ENCODE measurements at places on chromosomes 3 and 15.

GRCh38 chr15:55255714-55256113 lies 33.9 kb downstream of the RAB27A start:
- no peak for DNase-seq

GRCh38 chr3:8451696-8452095 lies 49.9 kb upstream of the LMCD1 start:
- no peak for DNase-seq

- no peak for DNase-seq
Observed at GRCh38 chr3:121835465-121835801, 424 bp downstream of the EAF2 start.

- no peak for DNase-seq
Observed at GRCh38 chr15:23574742-23575141, 9.3 kb downstream of the MKRN3 start.

- no peak for DNase-seq
Observed at GRCh38 chr3:171281256-171281992, 178.8 kb downstream of the TNIK start.
